ENCODE measurements at places on chromosomes 1 and 21. TPM values are rescaled to one million over a fixed set of nuclear protein-coding genes. Genes with fewer than 3 reads are reported as not detected.

The LAX1 gene
- total RNA-seq: not detected

The SERPINC1 gene
- not detected for total RNA-seq

The WNT4 gene
- total RNA-seq: not detected

The ILDR2 gene
- 0.69 TPM for total RNA-seq

The LORICRIN gene
- not detected for total RNA-seq

The SLC27A3 gene
- 0.38 TPM for total RNA-seq

The OR2T35 gene
- total RNA-seq: not detected

The CNR2 gene
- total RNA-seq: not detected

The PLEKHM2 gene
- 31.9 TPM for total RNA-seq

- no peak for DNase-seq
Observed at GRCh38 chr1:237164406-237165352, 122.7 kb downstream of the RYR2 start.

- DNase-seq: no peak
Observed at GRCh38 chr1:17008208-17008855, 3.4 kb downstream of the ATP13A2 start.

GRCh38 chr1:64171246-64171645 lies 32.2 kb upstream of the UBE2U start:
- no peak for DNase-seq

DNA sequence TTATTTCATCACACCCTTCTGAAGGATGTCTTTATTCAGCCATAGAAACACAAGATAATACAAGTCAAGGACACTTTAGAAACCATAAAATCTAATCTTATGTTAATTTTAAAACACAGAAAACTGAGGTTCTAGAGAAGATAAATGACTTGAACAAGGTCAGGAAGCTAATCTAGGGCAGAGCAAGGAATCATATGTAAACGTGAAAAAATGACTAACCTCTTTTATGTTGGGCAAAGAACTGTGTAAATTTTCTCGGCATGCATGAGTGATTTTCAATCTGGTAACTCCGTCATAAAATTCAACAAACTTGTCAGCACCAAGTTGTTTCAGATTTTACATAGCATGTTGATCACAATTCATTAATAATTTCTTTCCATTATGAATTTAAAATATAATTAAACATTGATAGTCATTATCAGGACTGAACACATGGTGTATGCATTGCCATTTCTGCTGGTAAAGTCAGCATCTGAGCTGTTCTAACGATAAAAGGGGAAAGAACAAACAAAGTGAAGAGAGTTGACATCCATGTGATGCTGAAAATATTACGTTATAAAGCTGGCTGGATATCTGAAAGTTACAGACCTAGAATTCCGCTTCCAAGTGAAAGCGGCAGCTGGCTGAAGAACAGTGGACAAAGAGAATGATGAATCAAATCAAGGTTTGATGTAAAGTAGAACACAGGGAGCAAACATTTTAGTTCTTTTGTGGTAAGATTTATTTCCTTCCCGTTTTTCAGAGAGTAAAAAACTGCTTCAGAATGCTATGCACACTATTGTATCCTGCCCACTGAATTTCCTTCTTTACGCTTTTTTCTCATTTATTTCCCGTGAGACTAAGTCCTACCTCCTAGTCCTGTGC lies 1037.4 kb upstream of the TMPRSS15 start:
- no peak for DNase-seq

GRCh38 chr1:93811326-93812065 lies 67.5 kb downstream of the DNTTIP2 start:
- DNase-seq: peak; percentile 36

GRCh38 chr1:185939142-185939541 lies 205.0 kb downstream of the HMCN1 start:
- DNase-seq: no peak

DNA sequence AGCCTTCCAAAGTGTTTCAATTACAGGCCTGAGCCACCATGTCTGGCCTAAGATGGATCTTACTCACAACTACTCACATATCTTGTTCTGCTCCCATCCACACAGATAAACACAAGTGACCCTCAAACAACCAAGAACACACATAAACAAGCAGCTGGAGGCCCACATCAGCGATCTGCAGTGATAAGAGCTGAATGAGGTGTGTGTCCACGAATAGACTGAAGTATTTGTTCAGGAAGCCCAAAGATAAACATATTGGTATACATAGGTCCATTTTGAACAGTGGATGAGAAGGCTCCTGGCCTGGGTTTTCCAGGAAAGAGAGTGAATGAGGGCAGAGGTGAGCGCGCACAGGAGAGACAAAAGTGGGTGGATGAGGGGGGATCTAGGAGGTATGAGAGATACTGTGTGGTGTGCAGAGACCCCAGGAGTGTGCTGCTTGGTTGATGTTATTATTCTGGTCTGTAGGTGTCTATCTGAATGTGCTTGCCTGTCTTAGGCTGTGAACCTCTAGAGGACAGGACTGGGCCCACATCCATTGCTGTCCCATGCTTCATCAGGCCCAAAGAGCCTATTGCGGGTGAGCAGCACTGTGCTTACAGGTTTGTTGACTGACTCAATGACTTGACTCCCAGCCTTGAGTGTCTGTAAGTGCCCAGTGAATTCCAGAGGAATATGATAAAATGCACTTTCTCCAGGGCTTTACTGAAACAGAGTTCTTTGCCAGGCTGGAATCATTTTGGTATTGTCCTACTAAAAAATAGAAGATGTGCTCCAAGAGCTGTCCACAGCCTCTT lies 79.9 kb upstream of the ATP1A1 start:
- no peak for DNase-seq

GRCh38 chr1:49526672-49527071 lies 497.1 kb downstream of the AGBL4 start:
- DNase-seq: no peak

GRCh38 chr1:70429219-70429618 lies 18.2 kb downstream of the CTH start:
- DNase-seq: no peak

DNA sequence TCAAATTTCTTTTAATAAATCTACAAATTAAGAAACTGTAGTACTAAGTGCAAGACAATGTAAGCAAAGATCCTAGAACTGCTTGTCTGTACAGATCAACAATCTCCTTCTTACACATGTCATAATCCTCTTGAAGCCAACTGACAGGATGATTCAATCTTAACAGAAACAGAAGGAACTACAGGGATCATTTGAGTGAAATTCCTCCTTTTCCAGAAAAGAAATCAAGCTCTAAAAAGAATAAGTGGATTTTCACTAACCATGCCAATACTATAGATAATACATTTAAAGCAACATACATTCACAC lies 53.2 kb downstream of the RAB3GAP2 start:
- peak; percentile 8 for DNase-seq

GRCh38 chr1:161824618-161825017 lies 58.5 kb downstream of the ATF6 start:
- DNase-seq: no peak

- no peak for DNase-seq
Observed at GRCh38 chr1:19178734-19179398, 31.2 kb downstream of the UBR4 start.

GRCh38 chr1:105101261-105101660 lies 1351.6 kb downstream of the AMY1C start:
- DNase-seq: no peak

DNA sequence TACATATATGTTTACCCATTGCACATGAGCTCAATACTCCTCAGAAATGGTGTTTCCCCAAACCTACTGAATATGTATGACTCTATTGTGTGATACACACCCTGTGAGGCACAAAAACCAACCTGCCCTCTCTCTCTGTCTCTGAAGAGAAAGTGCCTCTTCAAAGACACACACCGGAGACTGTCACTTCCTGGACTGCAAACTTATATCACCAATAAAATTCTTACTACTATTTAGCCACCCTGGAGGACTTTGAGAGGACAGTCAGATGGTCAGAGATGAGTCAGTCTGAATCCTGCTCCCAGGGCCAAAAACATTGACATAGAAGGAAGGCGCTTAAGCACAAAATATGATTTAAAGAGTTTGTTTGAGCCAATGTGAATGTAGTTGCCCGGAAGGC lies 110.4 kb downstream of the PPIAL4G start:
- peak; percentile 46 for DNase-seq

- DNase-seq: no peak
Observed at GRCh38 chr1:62597281-62597680, at the start of gene ANGPTL3. Gene ANGPTL3 (plus strand): TSS chr1:62597520. CDS start chr1:62597567, 47 bp downstream.

GRCh38 chr1:204081791-204082513 lies 9.0 kb downstream of the SOX13 start:
- DNase-seq: no peak

DNA sequence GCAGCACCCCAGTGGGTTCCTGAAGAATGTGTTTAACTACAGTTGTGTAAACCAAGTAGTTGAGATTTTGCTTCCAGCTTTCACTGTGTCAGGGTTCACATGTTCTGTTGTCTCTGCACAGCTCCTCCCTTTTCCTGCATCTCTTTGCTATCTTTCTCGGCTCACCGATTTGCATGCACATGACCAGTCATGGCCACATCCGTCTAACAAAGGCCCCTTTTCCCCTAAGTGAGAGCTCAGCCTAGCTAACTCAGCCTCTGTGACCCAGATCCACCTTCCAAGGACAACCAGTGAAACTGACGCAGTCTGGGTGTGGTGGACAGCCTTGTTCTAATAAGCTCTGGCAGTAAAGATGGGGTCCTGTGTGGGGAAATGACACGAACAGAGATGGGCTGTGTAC lies 101.1 kb downstream of the ZP4 start:
- no peak for DNase-seq

DNA sequence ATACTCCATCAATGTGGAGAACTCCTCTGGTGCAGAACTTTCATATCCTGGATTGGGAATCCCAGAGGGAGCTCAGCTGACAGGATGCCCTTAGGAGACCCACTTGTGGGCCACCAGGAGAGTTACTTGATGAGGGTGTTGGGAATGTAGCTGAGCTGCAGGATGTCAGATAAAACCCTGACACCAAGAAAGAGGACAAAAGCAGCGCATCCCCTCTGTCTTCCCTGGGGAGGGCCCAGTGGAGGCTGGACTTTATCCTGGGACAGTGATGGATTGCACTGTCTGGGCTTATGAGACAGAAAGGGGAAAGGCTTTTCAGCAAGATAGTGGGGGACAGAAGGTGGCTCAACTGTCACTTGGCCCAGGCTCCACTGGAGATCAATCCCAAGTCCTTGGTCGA lies 88.1 kb upstream of the BCAR3 start:
- DNase-seq: no peak

DNA sequence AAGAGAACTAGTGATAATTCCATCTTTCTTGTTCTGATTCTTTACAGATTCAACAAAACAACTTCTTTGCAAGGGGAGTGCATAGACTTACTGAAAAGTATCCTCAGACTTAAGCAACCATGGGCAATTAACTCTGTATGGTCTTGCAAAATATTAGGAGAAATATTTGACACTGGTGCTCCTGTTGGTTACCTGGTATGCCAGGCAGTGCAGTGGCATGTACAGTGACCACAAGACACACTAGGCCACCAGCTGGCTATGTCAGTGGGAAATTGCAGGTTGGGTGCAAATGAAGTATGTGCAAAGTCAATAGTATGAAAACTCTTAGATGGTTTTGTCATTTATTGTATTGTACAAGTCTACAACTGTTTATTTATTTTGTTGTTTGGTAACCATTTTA lies 34.5 kb downstream of the EPS15 start:
- DNase-seq: peak; percentile 10

- DNase-seq: no peak
Observed at GRCh38 chr1:199018471-199019135, 379.8 kb downstream of the PTPRC start.

GRCh38 chr1:50232336-50232735 lies 123.6 kb downstream of the ELAVL4 start:
- no peak for DNase-seq

- no peak for DNase-seq
Observed at GRCh38 chr1:7456722-7457082, 314.4 kb upstream of the VAMP3 start.

GRCh38 chr1:232951180-232951579 lies 769 bp downstream of the NTPCR start:
- peak; percentile 23 for DNase-seq

- DNase-seq: peak; percentile 5
Observed at GRCh38 chr1:88488237-88488636, 195.8 kb upstream of the PKN2 start.

- no peak for DNase-seq
Observed at GRCh38 chr1:167532964-167533824, 14.9 kb upstream of the CD247 start.

GRCh38 chr1:200351826-200352549 lies 57.8 kb downstream of the ZNF281 start:
- peak; percentile 74 for DNase-seq

DNA sequence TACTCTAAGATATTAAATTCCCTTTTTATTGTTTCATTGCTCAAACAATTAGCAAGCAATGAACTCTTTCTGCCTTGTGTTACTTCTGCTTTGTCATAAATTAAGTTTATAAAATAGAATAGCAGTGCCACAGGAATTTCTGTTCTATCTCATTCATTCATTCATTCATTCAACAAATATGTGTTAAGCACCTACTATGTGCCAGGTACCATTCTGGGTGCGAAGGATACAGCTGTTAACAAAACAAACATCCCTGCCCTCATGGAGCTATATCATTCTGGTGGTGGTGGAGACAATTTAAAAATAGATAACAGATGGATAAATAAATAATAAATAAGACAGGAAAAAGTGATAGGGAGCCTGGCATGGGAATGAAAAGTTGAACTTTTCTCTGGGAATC lies 34.5 kb upstream of the AHCYL1 start:
- no peak for DNase-seq

DNA sequence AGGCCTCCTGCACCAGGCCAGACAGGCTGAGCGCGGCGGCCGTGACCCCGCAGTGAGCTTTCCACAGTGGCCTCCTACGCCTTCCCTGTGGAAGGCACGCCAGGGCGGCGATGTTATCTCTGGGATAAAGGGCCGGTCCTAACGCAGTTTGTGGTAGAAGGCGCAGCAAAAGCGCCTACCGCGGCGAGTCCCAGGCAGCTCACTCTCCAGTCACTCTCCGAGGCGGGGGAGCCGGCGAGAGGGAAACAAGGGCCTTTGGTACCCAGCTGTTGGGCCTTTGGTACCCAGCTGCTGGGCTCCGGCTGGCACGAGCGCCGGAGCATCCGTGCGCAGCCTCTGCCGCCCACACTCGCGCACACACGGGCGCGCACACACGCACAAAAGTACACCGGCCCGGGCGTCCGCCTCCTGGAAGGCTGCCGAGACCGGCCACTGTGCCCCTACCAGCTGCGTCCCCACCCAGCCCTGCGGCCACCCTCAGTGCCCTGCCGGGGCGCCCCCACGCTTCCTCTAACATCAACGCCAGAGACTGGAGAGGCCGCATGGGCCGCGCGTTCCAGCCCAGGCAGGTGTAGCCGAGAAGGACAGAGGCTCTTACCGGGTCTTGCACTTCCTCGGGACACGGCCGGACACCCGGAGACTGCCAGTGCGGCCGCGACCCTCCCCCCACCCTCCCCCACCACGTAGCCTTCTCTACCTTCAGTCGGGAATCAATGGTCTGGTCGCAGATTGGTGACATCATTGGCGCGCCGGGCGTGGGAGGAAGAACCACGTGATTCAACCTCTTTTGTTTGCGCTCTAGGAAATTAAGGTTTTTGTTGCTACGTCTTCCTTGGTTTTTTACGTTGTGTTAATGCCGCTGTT lies 19.5 kb upstream of the ADAR start:
- peak; percentile 89 for DNase-seq

GRCh38 chr1:65792669-65793358 lies at the start of gene PDE4B:
Gene PDE4B (plus strand): TSS chr1:65792895.
- peak; percentile 66 for DNase-seq
